GM13977 (cell line): ENCODE measurements at places on chromosomes 16 and 17.

DNA sequence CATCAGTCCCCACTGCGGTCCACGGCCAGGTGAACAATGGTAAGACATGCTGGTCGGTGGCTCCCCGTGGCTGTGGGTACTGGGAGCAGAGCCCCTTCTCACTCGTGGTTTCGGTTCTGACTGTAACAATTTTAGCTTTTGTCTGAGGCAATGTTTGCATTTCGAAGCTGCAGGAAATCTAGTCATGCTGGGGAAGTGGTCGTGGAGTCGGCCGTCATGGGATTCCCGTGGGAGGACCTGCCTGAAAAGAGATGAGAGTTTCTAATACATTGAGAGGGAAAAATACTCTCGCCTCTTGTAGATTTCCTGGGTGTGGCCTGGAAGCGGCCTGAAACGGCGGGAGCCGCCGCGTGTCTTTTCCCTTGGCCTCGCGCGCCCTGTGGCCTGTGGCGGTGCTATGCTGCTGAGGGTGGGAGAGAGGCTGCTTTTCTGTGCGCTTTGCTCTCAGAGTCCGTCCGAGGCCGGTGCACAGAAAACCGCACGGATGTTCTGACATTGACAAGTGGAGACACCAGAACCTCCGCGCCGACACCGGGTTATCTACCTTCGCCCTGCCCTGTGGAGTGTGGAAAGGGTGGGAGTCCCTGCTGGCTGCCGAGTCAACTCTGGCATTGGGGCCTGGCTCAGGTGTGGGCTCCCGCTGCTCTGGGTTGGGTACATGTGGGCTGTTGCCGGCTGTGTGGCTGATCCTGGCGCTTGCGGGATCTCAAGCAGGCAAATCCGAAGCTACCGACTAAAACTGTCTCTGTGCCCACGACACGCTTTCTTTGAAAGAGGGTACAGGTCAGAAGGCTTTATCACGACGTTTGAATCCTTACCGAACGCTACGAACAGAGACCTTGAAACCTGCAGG lies 60.8 kb downstream of the WDR45B start:
- DNase-seq, result no peak

DNA sequence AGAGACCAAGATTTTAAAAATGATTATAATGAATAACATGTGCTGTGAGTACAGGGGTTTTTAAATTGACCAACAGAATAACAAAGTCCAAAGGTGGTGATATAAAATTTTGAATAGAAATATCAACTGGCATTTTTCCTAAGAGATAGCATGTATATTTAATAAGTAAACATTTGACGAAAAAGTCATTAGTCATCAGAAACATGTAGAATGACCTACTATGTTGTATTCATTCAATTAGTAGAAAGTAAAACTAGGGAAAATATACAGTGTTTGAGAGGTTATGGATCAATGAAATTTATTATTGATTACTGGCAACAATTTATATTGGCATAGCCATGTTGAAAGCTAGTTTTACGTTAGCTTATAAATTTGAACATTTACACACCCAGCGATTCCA lies 30.6 kb upstream of the CNTNAP4 start:
- DNase-seq, result no peak

GRCh38 chr17:66441101-66441661 lies 138.8 kb downstream of the PRKCA start:
- DNase-seq, result peak; percentile 28

- no peak for DNase-seq
Observed at GRCh38 chr17:9971991-9972390, 66.9 kb upstream of the RCVRN start.
